ENCODE measurements at places on chromosomes 11 and 22.

DNA sequence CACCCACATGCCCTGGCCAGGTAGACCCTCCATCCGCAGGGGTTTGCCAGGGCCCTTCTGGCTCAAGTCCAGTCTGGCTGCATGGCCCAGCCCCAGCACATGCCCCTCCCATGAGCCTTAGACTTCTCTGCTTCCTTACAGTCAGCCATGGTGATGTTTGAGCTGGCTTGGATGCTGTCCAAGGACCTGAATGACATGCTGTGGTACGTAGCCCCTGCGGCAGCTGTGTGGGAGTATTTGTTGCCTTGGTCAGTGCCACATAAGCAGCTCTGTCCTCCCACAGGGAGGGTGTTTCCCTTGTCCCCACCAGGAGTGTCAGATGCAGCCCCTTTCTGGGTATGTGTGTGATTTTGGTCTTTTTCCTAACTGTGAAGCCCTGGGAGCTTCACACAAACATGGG is 17.5 kb downstream of the CDC45 start:
- DNase-seq = peak; percentile 20

- no peak for DNase-seq
Observed at GRCh38 chr22:20384865-20385264, 9.1 kb upstream of the ZNF74 start.

- no peak for DNase-seq
Observed at GRCh38 chr22:23110190-23110921, 31.4 kb downstream of the RSPH14 start.

DNA sequence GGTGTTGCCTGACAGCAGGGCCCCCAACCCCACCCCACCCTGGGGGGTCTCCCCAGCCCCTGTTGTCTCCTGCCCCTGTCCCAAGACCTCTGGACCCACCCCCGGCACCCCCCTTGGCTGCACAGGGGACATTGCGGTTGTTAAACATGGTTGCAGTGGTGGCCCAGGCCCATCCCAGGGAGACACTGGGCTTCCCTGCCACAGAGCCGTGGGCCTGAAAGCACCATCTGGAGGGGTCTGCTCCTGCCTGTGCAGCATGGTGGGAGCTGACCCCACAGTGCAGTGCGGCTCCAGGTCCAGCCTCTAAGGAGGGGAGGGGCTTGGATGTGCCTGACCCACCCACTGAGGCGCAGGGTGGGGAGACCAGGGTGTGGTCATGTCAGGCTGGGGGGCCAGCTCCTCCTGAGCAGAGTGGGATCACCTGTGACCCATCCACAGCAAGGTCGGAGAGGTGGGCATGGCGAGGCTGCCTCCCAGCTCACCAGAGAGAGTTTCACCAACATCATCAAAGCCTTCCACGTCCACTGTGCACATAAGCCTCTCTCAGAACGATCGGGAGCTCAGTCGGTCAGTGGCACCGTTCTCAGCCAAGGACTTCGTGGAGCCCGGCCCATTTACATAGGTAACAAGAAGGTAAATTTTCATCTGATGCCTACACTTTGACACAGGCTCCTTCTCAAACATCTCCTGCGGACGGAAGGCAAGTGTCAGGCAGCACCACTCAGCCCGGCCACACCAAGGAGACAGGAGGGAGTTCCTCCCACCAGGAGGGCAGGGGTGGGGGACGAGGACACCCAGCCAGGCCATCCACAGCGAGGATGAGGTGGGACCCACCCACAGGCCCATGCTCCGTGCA is 201.1 kb downstream of the BRD1 start:
- no peak for DNase-seq

- no peak for DNase-seq
Observed at GRCh38 chr22:48948575-48949170, 879.0 kb downstream of the BRD1 start.

- DNase-seq = no peak
Observed at GRCh38 chr11:114120606-114121005, 61.1 kb downstream of the ZBTB16 start.

DNA sequence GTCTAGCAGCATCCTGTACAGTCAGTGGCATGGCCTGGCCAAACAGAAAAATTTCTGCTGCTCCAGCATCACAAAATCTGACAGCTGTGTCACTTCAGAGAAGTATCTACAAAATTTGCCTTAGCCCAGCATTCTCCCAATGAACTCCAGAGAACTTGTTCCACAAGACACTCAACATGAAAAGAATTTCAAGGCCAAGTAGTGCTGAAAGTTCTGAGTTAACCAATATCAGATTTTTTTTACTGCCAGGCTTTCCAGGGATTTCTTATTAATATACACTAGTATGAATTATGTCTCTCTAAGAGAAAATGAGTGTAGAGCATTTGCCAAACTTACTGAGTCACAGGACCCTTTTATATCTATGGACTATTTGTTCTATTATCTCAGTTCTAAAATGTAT is 68.8 kb downstream of the OR5AK2 start:
- DNase-seq = no peak

- DNase-seq = peak; percentile 71
Observed at GRCh38 chr11:125923012-125923579, 18.8 kb downstream of the DDX25 start.

DNA sequence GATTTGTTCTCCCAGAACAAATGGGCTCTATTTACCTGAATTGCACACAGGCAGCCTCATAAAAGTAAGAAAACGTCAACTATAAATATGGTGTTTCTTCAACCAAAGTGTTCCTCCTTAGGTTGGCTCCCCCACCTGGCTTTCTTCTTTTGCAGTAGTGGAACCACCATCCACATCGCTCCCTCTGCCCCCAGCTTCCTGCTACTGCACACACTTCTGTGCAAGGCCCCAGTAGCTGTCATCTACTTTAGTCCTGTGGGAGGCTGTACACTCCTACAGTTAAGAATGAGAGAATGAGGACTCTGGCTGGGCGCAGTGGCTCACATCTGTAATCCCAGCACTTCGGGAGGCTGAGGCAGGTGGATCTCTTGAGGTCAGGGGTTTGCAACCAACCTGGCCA is 89.5 kb downstream of the BMAL1 start:
- no peak for DNase-seq

DNA sequence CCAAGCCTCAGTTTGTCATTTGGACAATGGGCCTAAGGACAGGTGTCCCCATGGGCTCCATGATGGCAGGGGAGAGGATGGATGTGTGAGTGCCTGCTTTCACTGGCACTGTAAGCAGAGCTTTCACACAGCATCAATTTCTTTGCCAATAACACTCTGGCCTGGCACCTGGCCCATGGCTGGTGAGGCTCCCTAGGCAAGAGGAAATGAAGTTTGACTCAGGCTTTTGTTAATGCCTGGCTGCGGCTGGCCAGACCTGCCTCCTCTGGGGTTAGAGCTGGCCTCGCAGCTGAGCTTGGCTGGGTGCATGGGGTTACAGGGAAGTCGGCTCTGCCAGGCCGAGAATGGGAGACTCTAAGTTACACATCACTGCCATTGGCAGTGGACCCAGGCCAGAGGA is 30.0 kb upstream of the SEZ6L start:
- no peak for DNase-seq

Data from suppressor macrophage treated with lipopolysaccharide for 1 hour (primary cell).